Left cardiac atrium (tissue), 4 donors: ENCODE measurements at places on chromosomes 12 and 14. TPM values are rescaled to one million over a fixed set of nuclear protein-coding genes. Genes with fewer than 3 reads are reported as not detected.

Gene PRH2
- not detected for total RNA-seq

Gene SYNE3
- total RNA-seq, result 34.3 TPM

Gene SLC6A15
- 0.56 TPM for total RNA-seq

Gene SIX4
- 3.8 TPM for total RNA-seq

Gene SALL2
- 3.3 TPM for total RNA-seq

Gene SGPP1
- total RNA-seq, result 8.6 TPM

DNA sequence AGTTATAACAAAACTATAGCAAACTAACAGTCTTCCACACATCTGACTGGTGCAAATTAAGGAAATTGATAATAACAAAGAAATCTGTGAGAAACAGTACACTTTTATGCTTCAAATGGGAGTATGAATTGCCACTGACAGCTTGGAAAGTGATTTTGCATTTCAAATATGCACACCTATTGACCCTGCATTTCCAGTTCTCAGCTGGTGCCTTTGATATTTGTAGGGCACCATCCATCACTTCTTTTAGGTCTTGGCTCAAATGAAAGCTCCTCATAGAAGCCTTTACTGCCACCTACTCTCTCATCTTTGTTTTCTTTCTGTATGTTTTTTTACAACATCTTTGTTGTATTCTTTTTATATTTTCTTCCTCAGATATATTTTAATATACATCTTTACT, 125.1 kb downstream of the ST8SIA1 start:
- DNase-seq, result no peak

DNA sequence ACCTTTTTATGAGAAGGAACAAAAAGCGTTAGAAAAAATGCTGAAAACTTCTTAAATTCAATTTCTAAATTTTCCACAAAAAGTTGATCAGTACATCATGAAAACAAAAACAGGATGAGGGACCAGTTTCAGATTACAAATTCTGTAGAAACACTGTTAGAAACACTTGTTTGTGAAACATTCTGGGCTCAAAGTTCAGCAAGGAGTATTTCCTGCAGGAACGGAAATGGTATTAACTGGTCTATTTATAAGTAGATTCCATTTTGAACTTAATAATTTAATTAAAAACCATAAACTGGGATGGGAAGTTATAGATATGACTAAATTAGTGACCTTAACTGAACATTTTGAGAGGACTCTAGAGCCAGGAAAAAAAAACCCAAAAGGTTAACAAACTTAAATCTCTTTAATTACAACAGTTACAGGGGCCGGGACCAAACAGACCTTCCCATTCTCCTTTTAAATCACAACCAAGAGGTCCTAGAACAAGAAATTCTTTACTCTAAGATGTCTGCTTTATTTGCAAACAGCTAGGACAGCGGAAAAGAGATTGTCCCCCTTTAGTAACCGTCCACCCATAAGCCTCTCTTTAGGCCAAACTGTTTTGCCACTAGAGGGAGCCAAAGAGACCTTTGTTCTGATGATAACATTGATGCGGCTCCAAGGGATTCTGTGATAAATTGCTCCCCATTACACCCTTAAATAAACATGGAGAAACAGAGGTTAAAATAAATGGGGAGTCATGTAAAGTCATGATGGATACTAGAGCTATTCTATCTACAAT, 69.0 kb upstream of the RERGL start:
- no peak for DNase-seq

DNA sequence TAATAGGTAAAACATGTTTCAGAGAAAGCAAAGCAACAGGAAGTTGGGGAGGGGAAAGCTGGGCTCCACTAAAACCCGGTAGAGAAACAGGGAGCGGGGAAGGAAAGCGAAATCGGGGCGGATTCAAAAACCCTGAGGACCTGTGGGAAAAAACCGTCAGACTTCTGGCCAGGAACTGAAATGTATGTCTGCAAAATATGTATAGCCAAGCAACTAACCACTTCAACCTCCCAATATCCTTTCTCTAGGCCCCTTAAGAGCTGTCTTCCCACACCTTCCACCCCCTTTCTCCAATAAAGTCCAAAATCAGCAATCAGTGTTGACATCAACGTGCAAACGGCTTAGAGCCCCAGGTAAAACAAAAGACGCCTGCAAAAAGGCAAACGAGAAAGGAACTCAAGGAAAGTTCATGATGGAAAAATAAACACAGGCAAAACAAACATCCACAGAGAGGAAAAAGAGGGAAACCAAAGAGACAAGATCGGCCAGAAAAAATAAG, 32.8 kb downstream of the SIX1 start:
- no peak for DNase-seq

GRCh38 chr12:57898308-57898970, 42.9 kb upstream of the ATP23 start:
- no peak for DNase-seq

DNA sequence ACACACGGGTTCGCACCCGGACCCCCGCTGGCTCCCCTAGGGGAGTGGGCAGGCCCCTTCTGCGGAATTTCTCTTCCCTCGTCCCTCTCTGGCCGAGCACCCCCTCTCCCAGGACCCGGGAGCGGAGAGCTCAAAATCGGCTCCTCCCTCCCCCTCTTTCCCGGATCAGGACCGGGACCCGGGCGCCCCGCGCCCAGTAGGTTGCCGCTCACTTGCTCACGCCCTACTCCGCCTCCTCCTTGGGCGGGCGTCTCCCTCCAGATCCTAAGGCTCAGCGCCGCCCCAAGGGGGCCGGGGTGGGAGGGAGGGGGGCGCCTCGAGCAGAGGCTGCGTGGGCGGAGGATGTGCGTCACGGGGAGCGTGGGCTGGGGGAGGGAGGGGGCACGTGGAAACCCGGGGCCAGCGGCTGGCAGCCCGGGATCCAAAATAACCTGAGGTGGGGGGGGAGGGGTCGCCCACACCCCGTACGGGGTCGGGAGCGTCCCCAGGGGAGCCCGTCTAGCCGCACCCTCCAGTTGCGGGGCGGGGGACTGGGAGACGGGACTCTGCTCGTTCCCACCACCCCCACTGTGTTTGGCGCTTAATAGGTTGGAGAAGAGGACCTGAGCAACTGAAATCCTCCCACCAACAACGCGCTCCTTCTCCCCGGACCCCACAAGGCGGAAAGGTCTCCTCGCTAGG, 1.8 kb upstream of the NAB2 start:
- peak; percentile 96 for DNase-seq

DNA sequence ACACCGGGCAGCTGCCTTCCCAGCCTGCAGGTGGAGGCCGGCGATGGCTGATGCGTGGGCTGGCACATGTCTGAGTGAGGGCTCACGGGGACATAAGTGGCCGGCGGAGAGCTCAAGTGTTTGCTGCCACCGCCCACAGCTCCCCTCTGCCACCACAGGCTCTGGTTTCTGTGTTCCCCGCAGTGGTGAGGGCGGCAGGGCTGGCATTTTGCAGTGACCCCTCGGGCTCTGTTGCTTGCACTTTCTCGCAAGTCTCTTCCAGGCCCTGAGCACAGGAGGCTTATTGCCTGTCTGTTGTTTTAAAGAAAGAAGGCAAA, 271.0 kb upstream of the RTL1 start:
- no peak for DNase-seq

GRCh38 chr12:74790931-74791330, 253.3 kb downstream of the ATXN7L3B start:
- no peak for DNase-seq

DNA sequence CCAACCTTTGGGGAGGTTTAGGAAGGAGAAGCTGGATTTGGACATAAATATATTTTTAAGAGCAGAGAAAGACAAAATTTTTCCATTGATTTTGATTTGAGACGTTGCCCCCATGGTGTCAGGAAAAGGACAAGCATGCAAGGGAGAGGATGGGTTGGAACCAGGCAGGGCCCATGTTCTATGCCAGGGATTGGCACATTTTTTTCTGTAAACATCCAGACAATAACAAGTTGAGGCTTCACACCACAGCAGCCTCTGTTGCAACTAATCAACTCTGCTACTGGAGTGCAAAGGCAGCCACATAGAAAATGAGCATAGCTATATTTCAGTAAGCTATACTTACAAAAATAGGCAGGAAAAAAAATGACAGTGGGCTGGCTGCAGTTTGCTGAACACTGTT, 44.7 kb downstream of the NR1H4 start:
- no peak for DNase-seq

DNA sequence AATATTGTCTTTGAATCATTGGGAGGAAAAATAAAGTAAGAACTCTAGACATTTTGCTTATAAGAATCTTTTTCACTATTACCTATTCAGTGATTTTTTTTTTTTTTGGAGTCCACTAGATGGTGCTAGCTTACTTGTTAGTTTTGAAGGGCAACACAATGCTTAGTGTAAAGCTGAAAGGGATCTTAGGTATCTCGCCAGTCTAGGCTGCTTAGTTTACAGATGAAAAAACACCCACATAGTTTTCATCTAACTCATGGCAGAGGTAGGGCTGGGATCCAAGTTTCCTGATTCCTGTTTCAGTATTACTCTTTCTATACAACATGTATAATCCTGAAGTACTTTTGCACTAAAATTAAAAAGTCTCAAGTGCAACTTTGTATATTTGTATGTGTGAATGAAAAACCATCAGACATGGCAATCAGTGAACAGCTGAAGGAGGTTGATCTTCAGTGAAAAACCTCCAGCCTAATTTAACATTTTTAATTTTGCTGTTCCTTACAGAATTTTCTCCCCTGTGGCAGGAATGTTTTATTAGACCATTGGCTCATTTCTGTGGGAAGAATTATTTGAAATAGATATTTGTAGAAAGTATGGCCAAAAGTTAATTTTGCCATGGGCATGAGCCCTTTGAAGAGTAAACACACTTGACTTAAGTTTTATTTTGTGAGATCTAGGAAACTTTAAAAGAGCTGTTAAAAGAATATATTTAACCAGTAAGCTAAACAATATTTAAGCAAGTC, 40.7 kb downstream of the LRRIQ1 start:
- DNase-seq, result no peak

GRCh38 chr12:72219937-72220336, 52.2 kb upstream of the TRHDE start:
- DNase-seq, result no peak

GRCh38 chr14:99784508-99784907, 8.7 kb upstream of the EML1 start:
- no peak for DNase-seq

GRCh38 chr12:54977857-54978256, 6.7 kb downstream of the TESPA1 start:
- DNase-seq, result no peak

GRCh38 chr12:126741536-126742240, 1525.3 kb upstream of the TMEM132C start:
- DNase-seq, result no peak

GRCh38 chr14:68578597-68578996, 214.3 kb downstream of the ZFP36L1 start:
- DNase-seq, result no peak

GRCh38 chr12:44509471-44509870, 366.6 kb downstream of the NELL2 start:
- DNase-seq, result no peak
